Sigmoid colon (tissue), 7 donors: ENCODE measurements at places on chromosomes 7 and 10. TPM values are rescaled to one million over a fixed set of nuclear protein-coding genes. Genes with fewer than 3 reads are reported as not detected.

The TMEM213 gene
- not detected for polyA plus RNA-seq

The POLR2J gene
- 190 TPM for polyA plus RNA-seq

The NUP42 gene
- polyA plus RNA-seq: 28.9 TPM

The SLC39A12 gene
- not detected for polyA plus RNA-seq

The ARHGEF5 gene
- polyA plus RNA-seq: 47.6 TPM

The AKR1B1 gene
- polyA plus RNA-seq: 44.4 TPM

The GARIN1A gene
- not detected for polyA plus RNA-seq

The FBXL13 gene
- polyA plus RNA-seq: 0.38 TPM

The HPSE2 gene
- polyA plus RNA-seq: 0.92 TPM

The CYP2C9 gene
- polyA plus RNA-seq: not detected

The AKR1D1 gene
- polyA plus RNA-seq: not detected

The CPEB3 gene
- 1.6 TPM for polyA plus RNA-seq

The GRM8 gene
- not detected for polyA plus RNA-seq

The LIPF gene
- 9.6 TPM for polyA plus RNA-seq

The ALKBH4 gene
- 10.2 TPM for polyA plus RNA-seq

The PRKRIP1 gene
- 24.1 TPM for polyA plus RNA-seq

The SPDYE8 gene
- not detected for polyA plus RNA-seq

The NXPH1 gene
- not detected for polyA plus RNA-seq

The AS3MT gene
- polyA plus RNA-seq: 1.9 TPM

The ADIRF gene
- 112 TPM for polyA plus RNA-seq

The NUTM2B gene
- 6.9 TPM for polyA plus RNA-seq

The WBP1L gene
- 39.3 TPM for polyA plus RNA-seq

The SDK1 gene
- not detected for polyA plus RNA-seq

The CLRN3 gene
- 88.9 TPM for polyA plus RNA-seq

The SPDYE6 gene
- polyA plus RNA-seq: not detected

The RNF133 gene
- 0.06 TPM for polyA plus RNA-seq

The GDF2 gene
- not detected for polyA plus RNA-seq

The CNNM1 gene
- polyA plus RNA-seq: not detected

The OPALIN gene
- not detected for polyA plus RNA-seq

The EN2 gene
- polyA plus RNA-seq: not detected

The CYP17A1 gene
- polyA plus RNA-seq: 0.92 TPM

The NPY gene
- 0.50 TPM for polyA plus RNA-seq

The AMPH gene
- polyA plus RNA-seq: 1.8 TPM

The CPED1 gene
- polyA plus RNA-seq: 2.2 TPM

The CDHR3 gene
- 3.2 TPM for polyA plus RNA-seq

The SPDYE16 gene
- polyA plus RNA-seq: not detected

The LRMDA gene
- 2.8 TPM for polyA plus RNA-seq
